CD8-positive, alpha-beta memory T cell (primary cell): ENCODE measurements at places on chromosomes 13 and 19. TPM values are rescaled to one million over a fixed set of nuclear protein-coding genes. Genes with fewer than 3 reads are reported as not detected.

GRCh38 chr19:2575734-2576481 lies 100.0 kb downstream of the GADD45B start:
- no peak for DNase-seq

- DNase-seq, result no peak
Observed at GRCh38 chr19:648305-648704, 8.6 kb downstream of the FGF22 start.

SIX5 gene
- 2.6 TPM for total RNA-seq

GRCh38 chr13:27966641-27967202 lies 2.4 kb downstream of the CDX2 start:
- DNase-seq, result no peak

- no peak for DNase-seq
Observed at GRCh38 chr19:39749981-39750380, 12.2 kb upstream of the CLC start.

DNA sequence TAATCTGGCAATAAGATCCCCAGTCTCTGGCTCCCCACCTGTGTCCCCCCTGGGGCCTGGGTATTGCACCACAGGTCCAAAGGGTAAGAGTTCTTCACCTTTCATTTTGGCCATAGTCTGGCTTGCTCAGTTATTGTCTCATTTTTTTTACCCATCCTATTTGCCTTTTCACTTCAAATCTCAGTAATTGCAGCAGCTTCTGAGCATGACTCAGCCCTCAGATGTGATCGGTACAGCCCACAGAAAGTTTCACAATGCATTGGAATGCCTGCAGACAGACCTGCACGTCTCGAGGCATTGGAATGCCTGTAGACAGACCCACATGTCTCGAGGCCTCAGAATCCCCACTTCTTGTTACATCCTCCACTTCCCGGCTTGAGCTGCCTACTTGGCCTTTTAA lies 173.6 kb downstream of the NUFIP1 start:
- no peak for DNase-seq

- DNase-seq, result no peak
Observed at GRCh38 chr13:60326273-60326672, 70.7 kb upstream of the TDRD3 start.
